Aorta (tissue), 5 donors: ENCODE measurements at places on chromosomes 1 and 21. TPM values are rescaled to one million over a fixed set of nuclear protein-coding genes. Genes with fewer than 3 reads are reported as not detected.

The DNAH14 gene
- 2.0 TPM for total RNA-seq

DNA sequence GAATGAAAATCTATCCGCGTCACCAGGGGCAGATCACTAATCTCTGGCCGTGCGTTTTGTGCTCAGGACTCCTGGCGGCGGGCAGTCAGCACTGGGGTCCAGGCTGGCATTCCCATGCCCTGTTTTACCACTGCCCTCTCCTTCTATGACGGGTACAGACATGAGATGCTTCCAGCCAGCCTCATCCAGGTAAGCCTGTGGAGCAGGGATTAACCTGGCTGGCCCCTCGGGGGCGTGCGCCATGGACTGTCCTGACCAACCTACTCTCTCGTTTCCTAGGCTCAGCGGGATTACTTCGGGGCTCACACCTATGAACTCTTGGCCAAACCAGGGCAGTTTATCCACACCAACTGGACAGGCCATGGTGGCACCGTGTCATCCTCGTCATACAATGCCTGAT, 10.9 kb upstream of the CENPS start:
- no peak for DNase-seq

The ALDH4A1 gene
- 9.3 TPM for total RNA-seq

DNA sequence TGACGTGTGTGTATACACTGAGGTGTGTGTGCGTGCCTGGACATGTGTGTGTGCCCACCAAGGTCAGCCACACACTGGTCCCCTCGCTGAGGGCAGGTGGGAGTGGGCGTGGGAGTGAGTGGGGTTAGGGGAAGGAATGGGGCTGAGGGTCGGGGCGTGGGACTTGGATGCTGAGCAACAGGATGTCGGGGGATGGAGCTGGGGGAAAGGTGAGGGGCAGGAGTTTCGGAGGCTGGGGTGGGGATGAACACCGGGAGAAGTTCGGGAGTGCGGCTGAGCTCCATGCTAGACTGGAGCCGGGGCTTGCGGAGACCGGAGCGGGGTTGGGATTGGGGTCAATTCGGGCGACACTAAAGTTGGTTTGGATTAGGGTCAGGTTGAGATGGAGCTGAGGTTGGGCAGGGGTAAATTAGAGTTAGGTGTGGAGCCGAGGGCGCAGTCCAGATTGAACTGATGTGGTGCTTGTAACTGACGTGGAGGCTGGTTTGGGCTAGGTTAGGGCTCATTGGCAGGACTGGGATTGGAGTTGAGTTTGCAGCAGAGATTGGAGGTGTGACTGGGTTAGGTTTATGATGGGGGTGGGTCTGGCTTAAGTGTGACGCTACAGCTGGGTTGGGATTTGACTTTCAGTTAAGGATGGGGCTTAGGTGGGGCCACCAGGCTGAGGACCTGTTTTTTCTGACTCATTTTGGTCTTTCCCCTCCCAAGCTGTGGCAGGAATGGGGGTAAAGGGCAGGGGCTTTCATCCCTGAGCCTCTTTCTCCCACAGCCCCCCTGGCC, 3.3 kb upstream of the GUCA2A start:
- no peak for DNase-seq

DNA sequence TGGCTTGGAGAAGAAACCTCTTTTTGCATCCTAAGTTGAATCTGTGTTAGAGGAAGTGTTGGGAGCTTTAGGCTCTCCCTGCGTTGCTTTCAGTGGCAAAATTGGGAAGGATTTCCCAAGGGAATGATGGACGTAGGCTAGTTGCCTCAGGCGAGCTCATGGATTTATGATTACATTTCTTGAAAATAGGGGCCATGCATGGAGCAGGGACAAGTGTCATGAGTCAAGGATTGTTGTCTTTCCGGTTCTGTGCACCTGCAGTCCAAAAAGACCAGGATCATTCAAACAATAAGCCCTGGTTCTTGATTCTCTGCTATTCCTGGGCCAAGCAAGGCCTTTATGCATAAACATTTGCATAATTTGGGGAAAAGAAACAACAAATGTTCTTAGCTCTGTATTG, 7.1 kb downstream of the MAN1C1 start:
- DNase-seq, result no peak

The KCNN3 gene
- total RNA-seq, result 3.2 TPM

DNA sequence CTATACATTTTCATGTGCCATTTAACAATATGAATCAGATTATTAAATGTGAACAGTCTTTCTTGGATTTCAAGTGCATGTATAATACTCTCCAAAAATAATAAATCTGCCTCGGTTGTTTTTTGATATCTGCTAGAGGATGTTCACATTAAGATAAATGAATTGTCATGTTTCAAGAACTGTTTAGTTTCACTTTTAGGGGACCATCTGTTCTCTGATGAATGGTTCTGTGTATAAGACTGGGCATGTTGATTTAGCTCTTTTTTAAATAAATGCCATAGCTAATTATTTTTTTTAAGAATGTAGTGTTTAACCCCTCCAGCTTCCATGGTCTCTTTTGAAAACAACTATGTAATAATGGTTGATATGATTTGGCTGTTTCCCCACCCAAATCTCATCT, 1245.1 kb upstream of the ADGRL4 start:
- no peak for DNase-seq
